ENCODE measurements at places on chromosomes 2 and 18.

DNA sequence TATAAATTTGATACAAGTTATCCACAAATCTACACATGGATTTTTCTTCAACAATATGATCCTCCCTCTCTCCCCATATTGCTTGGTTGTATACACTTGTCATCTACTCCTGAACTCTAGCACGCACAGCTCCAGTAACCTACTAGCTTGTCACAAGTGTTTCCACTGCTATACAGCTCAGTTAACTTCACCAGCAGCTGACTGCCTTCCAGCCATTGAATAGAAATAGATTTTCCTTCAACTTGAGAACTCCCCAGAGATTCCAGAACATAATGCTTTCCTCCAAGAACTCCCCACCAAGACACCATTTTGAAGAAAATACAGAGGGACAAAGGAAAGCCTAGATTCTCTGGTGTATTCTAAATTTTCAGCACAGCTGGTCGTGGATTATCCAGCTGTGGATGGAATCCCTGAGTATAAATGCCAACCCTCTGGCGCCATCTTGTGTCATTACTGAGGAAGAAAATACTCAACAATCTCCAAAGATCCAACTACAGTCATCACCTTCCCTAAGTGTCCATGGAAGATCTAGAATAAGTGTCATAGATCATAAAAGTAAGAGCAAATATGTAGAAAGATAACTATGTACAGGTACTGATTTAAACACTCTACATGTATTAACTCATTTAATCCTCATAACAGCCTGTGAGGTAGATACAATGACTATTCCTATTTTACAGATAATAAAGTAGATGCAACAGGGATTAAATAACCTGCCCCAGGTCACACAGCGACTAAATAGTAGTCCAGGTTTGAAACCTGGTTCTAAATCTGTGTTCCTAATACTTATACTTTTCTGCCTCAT lies 156.7 kb downstream of the ARHGAP28 start:
- peak; percentile 18 for DNase-seq

DNA sequence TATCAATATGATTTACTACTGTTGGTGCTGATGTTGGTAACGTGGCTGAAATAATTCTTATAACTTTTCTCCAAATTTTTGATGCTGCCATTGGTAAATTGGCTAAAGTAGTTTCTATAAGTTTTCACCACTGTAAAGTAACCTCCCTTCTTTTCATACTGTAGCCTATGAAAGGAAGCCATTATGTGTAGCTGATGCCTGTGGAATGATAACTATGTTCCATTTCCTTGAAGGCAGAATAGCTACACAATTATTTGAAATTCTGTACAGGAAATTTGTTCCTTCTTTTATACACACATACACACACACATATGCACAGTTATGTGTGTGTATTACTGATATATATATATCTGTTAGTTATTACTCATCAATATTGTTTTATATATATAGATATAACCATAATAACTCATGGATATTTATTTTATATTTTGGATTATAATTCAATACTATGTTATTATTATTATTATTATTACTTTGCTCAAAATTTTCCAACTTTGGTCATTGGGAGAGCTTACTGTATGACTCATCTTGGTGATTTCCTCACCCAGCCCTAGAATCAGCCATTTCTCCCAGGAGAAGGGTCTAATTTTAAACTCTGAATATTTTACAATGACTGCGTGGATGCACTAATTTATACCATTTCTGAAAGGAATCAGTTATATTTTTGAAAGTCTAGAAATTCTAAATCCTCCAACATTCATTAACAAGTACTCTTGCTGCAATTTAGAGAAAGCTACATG lies 1677.7 kb downstream of the SUCLG1 start:
- no peak for DNase-seq

DNA sequence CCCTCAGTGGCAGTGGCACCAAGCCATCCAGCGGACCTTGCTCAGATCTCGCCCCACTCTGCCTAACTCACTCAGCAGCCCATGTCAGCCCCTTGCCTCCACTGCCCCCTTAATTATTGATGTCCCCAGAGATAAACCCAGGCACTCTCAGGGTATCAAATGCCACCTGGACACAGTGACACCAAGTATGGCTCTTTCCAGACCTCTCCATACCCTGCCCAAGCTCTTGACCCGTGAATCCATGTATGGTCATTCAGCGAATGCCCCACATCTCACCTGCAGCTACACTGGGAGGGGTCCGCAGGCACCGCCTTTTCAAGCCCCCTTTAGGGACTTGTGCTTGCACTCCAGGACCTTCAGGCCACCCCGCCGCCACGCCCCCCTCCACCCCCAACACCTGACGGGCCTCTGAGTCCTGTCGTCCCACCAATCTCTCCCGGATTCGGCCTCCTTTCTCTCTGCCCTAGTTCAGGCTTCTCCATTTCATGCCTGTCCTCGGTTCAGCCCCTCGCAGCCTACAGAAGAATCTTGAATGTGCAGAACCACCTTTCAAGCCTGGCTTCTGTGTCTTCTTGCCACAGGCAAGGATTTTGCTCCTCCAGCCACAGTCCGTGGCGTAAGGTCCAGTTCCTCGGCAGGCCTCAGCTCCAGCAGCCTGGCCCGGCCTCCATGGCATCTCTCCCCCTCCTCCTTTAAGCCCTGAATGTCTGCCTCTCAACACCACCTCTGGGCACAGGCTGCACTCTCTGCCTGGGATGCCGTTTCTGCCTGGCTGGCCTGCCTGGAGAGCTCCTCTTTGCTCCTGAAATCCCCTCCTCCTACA lies 54.1 kb upstream of the ODC1 start:
- DNase-seq, result no peak

- no peak for DNase-seq
These were observed 77.8 kb upstream of the TACR1 start for GRCh38 chr2:75277111-75277510.

DNA sequence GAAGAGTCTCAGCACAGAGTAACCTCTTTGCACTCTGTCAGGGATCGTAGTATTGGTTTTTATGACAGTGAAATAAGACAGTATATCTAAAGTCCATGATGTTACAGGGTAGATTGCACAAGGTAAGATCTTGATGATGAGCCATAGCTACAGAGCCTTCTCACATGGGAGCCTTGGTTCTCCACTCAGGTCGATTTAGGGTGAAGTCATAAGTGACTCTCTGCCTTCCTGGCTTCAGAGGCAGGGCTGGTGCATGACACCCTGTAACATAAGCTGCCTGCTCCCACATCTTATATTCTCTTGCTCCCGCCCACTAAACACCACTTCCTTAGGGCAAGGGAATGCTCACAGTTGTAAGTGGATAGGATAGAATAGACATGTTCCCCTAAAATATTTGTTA lies 13.3 kb downstream of the DAPL1 start:
- DNase-seq, result no peak

DNA sequence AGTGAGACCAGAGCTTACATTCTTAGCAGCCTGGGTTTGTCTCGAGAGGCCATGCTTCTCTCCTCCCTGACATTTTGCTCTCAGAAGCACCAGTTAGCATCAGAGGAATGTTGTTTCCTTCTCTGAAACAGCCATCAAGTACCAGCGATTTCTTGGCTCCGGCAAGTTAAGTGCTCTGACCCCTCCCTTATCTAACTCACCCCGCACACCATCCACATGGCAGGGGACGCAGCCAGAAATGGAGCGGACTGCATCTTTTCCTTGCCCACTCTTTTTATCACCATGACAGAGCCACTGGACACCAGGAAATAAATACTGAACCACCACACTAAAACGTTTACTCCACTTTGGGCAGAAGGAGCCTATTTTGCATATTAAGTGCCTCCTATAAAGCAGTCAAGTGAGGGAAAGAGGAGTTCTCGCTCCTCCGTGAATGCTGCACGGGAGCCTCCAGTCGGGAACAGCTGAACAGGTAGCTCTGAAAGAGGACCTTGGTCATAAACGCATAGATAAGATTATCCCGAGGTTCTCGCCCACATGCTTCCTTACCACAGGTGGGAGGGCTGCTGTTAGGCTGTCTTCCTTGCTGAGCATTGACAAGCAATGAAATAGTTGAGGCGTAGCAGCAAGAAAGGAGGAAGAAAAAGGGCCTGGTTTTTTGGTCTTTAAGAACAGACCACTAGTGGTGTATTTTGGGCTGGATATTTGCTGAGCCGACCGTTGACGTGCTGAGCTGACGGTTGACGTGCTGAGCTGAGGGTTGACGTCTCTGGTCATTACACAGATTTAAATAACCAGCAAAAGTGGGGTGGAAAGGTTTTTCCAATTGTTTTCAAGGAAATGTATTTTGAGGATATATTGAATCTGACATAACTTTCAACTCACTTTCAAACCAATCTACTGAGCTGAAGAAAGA lies 71.4 kb upstream of the ITGB6 start:
- no peak for DNase-seq

- no peak for DNase-seq
These were observed 58.0 kb downstream of the CCDC88A start for GRCh38 chr2:55361465-55362189.

DNA sequence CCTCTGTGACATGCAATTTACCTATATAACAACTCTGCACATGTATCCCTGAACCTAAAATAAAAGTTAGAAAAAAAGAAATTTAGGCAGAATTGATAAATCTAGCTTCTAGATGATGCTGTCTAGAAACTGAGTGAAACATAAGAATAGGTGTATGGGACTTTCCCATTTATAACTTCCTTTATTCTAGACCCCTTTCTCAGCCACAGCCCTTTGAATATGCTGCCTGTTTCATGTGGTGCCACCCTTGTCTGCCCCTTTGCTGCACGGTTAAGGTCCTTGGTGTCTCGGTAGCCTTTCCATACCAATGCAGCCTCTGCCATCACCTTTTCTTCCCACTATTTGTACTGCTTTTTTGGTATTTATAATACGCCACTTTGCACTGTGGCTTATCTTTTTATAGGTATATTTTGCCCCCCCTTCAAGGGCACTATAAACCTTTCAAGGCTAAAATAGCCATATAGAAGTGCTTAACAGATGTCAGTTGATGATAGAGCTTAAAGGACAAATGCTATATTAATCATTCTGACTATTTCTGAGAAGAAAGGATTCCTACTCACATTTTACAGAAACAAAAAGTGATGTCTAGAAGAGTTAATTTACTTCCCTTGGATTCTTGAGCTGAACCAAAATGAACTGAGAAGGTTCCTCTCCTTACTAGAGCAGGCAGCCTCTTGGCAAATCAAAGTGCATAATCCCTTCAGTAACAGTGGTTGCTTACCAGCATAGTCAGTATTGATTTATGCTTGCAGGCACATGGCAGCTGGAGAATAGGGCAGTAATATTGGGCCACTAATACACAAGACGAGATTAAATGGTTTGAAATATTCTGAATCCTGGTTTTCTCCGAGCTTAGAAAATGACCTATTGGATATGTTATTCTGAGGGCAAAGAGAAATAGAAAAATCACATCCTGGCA lies 88.1 kb upstream of the CYP26B1 start:
- DNase-seq, result no peak

GRCh38 chr2:216114382-216114713 lies 5.2 kb downstream of the XRCC5 start:
- no peak for DNase-seq

DNA sequence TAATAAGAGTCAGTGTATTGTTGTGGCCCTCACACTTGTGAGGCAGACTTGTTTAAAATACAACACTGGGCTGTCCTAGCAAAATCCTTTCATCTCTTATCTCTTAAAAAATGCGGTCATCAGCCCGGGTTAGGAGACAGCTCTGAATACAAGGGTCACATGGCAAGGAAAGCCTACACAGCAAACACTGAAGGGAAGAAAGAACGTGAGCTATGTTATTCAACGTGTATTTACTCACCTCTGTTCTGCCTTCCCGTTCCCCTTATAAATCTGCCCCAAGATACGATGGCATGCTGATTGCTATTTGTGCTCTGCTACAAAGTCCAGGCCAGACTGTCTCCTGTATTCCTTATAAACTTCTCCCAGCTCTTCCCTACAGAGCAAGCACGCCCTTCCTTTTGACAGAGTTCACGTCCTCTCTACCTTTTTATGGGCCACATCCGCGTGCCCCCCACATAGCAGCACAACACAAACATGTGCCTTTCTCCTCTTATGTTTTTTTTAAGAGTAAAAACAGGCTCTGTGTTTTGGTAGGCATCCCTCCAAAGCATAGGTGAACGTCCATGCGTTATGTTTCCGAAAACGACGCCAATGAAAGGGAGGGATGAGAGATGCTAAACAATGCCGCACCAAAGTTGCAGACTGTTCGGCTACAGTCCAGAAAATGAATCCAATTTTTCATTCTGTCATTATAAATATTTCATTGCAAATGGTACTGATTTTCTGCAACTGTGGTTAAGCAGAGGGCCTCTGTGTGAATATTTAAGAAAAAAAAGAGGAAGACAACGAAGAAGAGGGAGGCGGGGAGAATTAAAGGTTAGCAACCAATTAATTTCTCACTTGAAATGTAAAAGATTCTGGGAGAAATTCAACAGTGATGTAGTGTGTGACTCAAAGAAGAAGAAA lies 274.7 kb downstream of the ZNF521 start:
- no peak for DNase-seq

GRCh38 chr2:118177318-118177717 lies 89.0 kb downstream of the INSIG2 start:
- no peak for DNase-seq

DNA sequence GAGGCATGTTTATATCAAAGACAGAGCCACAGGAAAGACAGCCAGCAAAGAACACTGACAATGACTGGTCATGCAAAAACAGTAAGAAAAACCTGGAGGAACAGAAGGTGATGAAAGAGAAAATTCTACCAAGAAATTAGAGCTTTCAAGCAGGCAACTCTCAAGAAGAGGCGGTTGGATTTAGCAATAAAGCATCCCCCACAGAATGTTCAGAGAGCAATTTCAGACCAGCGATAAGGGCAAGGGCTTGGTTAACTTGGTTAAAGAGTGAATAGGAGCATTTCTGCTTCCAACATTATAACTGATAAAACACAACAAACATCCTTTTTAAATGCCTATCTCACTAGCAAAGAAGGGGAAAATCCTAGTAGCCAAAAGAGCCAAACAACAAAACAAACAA lies 68.0 kb upstream of the NCKAP5 start:
- DNase-seq, result no peak

GRCh38 chr2:232637866-232638583 lies 4.6 kb downstream of the EFHD1 start:
- DNase-seq, result no peak

GRCh38 chr2:73641767-73642062 lies 507 bp downstream of the NAT8 start:
- DNase-seq, result no peak

DNA sequence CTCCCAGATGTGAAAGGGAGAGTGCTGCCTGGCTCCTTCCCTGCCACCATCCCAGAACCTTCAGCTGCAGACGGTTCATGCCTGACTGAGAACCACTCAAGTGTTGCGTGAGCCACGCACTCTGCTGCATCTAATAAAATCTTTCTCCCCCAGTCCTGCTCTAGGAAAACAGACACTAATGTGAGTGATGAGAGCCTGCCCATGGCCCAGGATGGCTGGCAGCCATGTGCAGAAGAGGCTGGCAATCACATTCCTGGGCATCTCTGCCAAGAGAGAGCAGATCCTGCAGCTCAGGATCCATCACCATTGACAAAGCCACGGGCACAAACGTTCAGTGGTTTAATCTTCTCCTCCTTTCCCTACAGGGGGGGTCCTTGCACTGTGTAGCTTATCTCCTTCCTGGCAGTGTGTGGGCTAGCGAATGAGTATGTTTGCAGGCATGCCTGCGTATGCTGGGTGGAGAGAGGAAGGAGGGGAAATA lies 477.5 kb downstream of the SLC4A3 start:
- no peak for DNase-seq

- DNase-seq, result no peak
These were observed 636.9 kb downstream of the PLCL1 start for GRCh38 chr2:198441246-198441645.
